ENCODE measurements at places on chromosomes 1 and 21.

GRCh38 chr1:202630541-202630940 is 79.7 kb downstream of the SYT2 start:
- no peak for DNase-seq

- no peak for DNase-seq
These were observed 23.7 kb downstream of the RNU5D-1 start for GRCh38 chr1:44707112-44707881.

- DNase-seq = peak; percentile 13
These were observed 8.9 kb upstream of the CELSR2 start for GRCh38 chr1:109240158-109241152.

DNA sequence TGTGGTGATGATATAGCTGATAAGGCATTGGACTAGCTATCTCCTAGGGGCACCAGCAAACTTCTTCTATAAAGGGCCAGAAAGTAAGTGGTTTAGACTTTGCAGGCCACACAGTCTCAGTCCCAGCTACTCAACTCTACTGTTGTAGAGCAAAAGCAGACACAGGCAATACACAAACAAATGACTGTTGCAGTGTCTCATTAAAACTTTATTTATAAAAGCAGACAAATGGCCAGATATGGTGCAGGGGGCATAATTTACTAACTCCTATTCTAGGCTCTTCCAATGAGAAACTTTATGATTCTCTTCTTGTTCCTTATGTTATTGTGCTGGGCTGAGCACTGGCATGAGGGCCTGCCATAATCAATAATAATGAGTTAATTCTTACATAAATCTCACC is 176.8 kb upstream of the POU3F1 start:
- no peak for DNase-seq

DNA sequence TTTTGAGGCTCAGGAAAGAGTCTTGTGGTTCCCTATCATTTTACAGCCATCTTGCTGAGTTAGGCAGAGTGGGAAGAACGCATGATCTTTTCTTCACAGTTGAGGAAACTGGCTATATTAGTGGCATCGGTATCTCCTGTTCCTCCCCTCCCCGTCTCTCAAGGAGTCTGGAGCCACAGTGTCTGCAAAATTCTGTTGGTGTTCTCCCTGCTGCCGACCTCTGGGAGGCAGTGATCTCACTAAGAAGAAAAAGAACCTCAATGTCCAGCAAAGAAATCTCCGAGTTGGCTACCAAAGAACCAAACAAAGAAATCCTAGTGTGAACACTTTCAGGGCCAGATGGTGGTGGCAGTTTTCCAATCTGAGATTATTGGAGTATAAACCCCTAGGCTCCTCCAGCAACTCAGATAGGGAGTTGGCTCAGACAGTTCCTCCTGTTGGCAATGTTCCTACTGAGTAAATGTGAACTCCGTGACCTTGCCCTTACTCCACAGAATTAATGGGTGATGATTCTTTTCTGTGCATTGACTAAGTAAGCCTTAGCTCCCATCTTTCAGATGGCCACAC is 41.2 kb downstream of the PRAMEF20 start:
- no peak for DNase-seq

DNA sequence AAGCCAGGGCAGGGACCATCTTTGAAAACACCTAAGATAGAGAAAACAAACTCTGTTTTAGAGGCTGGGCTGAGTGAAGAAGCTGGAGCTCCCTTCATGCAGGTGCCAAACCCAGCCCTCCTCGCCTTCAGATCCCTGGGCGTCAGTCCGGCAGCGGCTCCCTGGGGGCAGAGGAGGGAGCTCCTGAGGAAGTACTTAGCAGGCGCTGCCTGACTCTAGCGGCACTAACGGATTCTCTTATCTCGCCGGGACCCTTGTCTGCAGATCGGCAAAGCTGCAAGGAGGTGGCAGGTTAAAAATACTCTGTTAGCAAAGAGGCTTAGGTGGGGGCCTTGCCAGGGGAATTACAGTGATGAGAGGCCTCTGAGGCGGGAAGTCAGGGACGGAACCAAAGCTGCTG is 79.6 kb downstream of the PLXNA2 start:
- peak; percentile 59 for DNase-seq

DNA sequence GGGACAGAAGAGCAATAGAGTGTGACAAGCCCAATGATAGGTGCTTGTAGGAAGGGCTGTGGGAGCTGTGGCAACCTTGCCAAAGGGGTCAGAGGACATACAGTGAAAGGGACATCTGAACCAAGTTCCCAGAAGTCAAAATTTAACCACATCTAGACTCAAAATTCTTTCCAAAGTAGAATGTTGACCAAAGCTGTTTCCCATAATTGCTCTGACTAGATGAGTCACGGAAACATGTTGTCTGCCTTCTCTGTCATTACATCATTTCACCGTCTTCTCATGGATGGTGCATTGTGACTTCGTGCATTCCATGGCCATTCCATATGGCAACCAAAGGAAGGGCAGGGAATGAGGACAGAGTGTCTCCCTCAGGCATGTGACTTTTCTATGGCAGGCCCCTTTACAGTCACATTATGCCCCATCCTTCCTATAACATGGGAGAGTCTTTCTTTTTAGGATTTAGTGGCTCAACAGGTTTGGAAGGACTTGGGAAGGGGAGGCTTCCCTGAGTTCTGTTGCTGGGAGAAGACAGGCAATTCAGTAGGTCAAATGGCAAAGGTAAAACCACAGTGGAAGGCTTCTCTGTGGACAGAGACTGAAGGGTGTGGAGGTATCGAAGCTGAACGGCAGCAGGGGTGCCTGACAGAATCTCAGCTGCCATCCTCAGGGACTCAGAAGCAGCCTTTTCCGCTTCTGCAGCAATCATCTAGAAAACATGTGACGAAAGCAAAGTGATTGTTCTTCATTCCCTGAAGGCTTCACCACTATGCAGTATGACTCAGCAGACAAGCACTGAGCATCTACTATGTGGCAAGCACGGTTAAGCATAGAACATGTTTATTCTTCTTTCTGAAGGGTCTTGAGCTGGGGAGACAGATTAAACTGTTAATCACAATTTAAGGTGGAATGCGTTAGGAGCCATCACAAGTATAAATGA is 24.7 kb downstream of the NPHS2 start:
- DNase-seq = no peak

GRCh38 chr1:66360285-66360724 is 173.6 kb upstream of the SGIP1 start:
- no peak for DNase-seq

- no peak for DNase-seq
These were observed 58.9 kb downstream of the RHOU start for GRCh38 chr1:228794173-228794572.

DNA sequence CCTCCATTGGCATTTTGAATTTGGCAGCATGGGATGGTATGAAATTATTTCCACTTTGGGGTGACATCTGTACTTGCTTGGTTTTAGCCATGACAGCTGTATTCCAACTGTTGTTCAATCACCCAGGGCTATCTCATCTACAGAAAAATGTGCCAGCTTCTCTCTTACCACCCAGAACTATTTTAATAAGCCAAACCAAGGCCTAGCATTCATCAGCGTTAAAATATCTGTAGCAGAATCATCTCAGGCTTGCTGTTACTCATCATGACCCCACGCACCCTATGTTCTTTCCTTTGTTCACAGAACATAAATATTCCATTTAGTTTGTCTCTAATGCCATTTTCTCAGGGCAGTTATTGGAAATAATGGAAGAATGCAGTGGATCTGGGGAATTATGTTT is 49.8 kb downstream of the GIPC2 start:
- DNase-seq = no peak

DNA sequence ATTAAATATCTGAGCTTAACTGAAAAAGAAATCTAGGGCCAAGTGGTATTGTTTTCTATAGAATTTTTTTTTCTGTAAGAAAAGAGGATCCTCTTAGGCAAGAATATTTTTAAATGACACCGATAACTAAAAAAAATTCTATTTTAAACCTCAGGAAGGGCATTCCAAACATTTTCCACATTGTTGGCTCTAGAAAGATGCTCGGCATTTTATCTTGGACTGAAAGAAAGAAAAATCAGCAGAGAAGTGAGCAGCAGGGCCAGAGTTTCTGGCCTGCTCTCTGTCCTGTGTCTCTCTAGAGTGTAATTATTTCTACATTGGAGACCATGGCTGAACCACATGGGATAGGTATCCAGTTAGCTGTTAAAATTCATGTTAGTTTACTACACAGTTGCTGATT is 192.5 kb upstream of the GREM2 start:
- DNase-seq = no peak

DNA sequence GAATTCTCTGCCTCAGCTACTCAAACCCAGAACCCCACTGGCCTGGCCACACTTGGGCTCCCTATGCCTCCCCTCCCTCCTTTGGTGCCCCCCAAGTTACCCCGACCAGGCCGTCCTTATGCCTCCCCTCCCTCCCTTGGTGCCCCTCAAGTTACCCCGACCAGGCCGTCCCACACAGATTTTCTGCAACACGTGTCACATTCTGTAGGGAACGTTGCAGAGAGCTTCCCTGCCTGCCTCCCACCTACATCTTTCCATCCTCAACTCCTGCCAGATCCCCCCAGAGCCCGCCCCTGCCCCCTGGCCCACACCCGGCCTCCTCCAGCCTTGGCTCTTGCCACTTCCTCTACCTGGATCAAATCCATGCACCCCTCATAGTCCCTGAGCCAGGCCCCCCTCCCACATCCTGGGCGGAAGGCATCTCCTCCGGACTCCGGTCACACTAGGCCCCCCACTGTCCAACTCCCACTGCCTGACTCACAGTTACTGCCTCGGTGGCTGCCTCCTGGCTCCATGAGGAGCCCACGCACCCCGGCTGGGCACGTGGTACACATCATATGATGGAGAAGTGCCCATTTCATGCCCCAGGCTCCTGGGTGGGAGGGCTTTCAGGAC is 41.2 kb downstream of the KCNAB2 start:
- DNase-seq = peak; percentile 50

- no peak for DNase-seq
These were observed 2.9 kb downstream of the GRIK3 start for GRCh38 chr1:37031429-37031828.

- peak; percentile 16 for DNase-seq
These were observed 79.6 kb upstream of the AK4 start for GRCh38 chr1:65068202-65069010.

DNA sequence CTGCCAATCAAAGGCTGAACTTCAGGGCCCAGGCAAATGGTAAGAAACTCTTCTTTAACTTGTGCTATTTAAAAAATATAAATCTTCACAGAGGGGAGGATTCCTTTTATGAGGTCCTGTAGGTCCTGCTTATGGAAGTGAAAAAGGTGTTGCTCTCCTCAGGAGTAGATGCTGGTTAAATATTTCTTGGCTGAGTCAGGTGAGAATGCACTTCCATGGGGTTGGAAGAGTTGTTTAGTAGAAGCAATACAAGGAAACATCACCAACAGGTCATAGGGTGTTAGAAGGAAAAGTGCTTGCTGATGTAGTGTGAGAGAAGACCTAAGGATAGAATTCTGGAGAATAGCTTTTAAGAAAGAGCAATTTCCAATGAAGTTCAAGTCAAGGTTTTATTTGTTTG is 42.2 kb upstream of the ATP1A1 start:
- DNase-seq = no peak

- DNase-seq = peak; percentile 52
These were observed 50.6 kb downstream of the UCK2 start for GRCh38 chr1:165877940-165878556.

GRCh38 chr21:36976882-36977651 is 10.6 kb upstream of the HLCS start:
- DNase-seq = peak; percentile 19

- no peak for DNase-seq
These were observed 91.0 kb downstream of the KCNT2 start for GRCh38 chr1:196517193-196517592.

GRCh38 chr1:1721201-1721600 is 3.0 kb downstream of the CDK11A start:
- DNase-seq = no peak

- peak; percentile 65 for DNase-seq
These were observed 366.8 kb upstream of the DPYD start for GRCh38 chr1:98287626-98288025.

DNA sequence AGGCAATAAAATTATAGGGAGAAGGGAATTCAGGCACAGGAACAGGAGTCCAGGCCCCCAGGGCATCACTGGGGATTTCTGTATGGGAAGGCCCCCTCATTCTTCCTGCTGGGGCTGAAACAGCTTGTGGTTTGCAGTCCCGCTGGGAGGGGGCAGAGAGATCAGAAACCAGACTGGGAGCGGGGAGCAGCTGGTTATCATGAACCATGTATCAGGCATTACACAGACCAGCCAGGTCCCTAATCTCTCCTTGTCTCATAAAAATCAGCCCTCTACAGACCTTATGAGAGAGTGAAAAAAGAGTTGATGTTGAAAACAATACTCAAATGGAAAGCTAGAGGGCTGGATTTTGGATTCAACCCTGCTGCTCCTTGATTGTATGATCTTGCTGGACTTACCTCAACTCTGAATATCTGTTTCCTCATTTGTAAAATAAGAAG is 93.4 kb upstream of the F3 start:
- no peak for DNase-seq

DNA sequence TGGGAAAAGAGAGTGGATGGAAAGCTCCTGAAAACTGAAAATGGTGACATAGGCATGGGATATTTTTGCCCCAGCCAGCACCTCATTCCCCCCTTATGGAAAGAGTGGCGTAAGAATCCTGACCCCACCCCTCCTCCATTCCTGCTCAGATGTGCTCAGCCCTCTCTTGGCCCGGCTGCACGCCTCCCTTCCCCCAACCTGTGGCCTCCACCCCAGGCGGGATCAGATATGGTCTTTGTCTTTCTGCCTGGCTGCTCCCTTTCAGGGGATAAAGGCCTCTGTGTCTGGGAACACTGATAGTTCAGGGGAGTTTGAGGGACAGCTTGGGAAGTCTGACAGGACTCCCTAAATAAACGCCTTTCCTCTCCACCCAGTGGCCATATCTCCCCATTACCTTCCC is 49.8 kb downstream of the KIRREL1 start:
- DNase-seq = no peak

DNA sequence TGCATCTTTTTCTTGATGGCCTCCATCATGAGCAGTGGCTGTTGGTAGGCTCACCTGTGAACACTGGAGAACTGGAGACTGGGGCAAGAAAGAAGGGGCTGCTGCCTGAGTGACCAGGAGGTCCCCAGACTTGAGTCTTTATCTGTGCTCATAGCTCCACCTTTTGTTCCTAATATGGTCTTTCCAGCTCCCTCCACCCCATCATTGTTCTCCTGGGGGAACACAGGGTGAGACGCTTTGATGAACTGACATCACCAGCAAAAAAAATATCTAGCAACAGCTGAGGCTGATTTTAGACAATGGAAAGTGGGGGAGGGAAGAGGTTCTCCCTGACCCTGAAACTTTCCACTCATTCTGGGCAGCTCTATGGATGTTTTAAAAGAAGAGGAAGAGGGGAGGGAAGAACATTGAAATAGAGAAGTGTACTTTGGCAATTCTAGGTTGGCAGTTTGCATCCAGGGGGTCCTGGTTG is at the start of gene TPM3:
Gene TPM3 (minus strand): TSS at position 111 of the 472 bp plus-strand sequence. CDS start 82 bp downstream, at position 29.
- DNase-seq = peak; percentile 12

DNA sequence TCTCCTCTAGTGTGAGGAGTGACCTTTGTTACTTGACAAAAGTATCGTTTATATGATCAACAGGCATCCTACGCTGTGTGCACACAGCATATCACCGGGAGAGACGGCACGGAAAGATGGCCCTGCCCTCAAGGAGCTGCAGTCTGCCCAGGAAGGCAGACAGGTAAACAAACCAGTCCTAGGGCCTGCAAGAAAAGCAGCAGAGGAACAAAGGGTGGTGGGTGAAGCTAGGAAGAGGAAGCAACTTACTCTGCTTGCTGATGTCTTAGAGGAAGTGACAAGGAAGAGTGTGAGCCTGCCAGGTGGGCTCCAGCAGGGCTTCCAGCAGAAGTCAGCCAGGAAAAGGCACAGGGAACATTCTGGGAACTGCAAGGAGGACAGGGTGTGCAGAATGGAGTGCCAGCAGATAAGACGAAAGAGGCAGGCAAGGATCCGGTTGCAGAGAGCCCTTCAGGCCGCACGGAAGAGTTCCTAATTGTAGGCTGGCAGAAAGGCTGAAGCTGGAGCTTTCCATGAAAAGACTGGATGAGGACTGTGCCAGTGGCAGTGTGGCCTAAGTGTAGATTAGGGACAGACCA is 106.7 kb downstream of the SLC45A1 start:
- DNase-seq = peak; percentile 70

Data from inflammatory macrophage (primary cell).